LNCaP clone FGC (cell line): ENCODE measurements at places on chromosomes 16 and 17.

- DNase-seq, result no peak
Observed at GRCh38 chr17:21282850-21283249, 1.7 kb upstream of the MAP2K3 start.

- no peak for DNase-seq
Observed at GRCh38 chr16:13070268-13070667, 168.9 kb downstream of the SHISA9 start.

- no peak for DNase-seq
Observed at GRCh38 chr17:69058165-69058564, 2.6 kb downstream of the ABCA9 start.

DNA sequence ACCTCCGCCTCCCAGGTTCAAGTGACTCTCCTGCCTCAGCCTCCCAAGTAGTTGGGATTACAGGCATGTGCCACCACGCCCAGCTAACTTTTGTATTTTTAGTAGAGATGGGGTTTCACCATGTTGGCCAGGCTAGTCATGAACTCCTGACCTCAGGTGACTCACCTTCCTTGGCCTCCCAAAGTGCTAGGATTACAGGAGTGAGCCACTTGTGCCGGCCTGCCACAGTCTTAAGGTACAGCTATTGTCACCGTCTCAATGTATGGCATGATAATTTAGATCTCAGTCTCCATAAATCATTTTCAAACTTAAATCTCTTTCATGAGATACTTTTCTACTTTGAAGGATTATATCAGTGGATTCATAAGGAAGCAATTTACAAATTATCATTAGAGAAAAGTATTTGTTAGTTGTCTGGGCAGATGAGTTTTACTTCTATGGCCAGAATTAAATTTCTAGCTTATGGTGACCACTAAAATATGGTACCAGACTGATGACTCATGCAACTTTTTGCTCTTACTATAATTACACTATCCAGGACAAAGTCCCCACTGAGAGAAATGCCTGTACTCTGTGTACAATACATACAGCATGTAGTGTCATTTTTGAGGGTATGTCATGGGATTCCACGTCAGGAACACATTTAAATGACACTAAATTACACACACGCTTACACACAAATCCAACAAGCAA is 1230.3 kb upstream of the GOT2 start:
- DNase-seq, result no peak

DNA sequence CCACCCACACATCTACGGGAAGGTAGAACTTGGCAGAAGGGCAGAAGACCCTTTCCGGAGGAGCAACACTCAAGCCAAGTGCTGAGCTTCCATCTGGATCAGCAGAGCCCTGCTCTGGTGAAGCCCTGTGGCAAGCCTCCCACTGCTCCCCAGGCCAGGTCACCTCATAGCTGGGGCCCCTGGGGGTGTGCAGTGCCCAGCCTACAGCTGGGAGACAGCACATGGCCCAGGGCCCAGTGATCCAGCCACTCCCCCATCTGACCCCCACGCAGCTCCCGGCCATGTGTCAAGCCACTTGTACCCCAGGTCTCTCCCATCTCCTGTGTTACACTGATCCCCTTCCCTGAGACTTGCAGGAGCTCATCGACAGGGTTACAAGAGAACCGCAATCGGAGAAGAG is 95.7 kb downstream of the RBFOX3 start:
- no peak for DNase-seq
